Stimulated activated CD8-positive, alpha-beta memory T cell treated with anti-CD3 and anti-CD28 coated beads, Interleukin-2, amount 100 ng/mL, for 1 hour (primary cell): ENCODE measurements at places on chromosomes 2 and 18.

DNA sequence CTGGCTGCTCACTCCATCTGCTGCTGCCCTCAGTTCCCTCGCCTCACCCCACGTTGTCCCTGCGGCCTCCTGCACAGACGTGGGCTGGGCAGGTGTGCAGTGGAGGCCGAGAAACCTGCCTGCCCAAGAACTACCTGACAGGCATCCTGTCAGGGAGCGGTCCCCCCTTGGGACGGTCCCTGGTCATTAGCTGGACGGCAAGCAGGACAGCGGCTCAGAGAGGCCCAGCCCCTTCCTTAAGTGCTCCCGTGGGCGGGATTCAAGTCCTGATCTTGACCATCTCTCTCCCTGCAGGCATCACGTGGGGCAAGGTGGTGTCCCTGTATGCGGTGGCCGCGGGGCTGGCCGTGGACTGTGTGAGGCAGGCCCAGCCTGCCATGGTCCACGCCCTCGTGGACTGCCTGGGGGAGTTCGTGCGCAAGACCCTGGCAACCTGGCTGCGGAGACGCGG lies 11.3 kb downstream of the BOK start:
- DNase-seq = no peak

- DNase-seq = no peak
Observed at GRCh38 chr18:48340560-48340959, 68.6 kb downstream of the ZBTB7C start.

GRCh38 chr2:46954951-46955571 lies 39.5 kb upstream of the MCFD2 start:
- no peak for DNase-seq

DNA sequence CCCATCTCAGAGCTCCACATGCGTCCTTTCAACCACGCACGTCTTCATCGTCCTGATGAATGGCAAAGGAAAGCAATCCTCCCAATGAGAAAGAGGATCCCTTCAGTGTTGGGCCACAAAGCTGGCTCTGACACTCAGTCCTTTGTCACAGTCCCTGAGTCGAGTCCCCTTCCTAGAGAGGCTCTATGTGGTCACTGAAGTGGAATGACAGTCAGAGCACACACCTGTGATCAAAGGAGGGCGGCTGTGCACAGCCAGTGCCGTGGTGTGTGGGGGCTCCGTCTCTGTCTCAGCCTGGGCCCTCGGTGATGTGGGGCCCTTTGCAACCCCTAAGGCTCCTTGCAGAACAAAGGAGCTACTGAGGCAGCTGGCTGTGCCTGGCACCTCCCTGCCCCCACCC lies 157.3 kb upstream of the APCDD1 start:
- DNase-seq = no peak

DNA sequence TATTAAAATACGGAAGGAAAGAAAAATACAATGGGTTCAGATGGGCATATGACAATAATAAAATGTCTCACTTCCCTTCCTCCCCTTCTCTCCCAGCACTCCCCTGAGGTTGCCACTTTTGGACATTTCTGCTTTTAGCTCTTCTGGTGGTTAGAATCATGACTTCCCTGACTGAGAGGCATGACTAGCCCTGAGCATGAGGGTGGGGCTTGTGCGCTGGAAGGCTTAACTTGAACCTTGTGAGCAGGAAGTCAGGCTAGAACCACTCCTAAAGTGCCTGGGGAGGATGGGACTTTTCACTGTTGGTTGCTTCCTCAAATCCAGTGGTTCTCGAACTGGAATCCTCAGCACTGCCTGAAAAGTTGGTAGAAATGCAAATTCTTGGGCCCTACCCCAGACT lies 19.7 kb upstream of the ARHGAP25 start:
- DNase-seq = no peak

DNA sequence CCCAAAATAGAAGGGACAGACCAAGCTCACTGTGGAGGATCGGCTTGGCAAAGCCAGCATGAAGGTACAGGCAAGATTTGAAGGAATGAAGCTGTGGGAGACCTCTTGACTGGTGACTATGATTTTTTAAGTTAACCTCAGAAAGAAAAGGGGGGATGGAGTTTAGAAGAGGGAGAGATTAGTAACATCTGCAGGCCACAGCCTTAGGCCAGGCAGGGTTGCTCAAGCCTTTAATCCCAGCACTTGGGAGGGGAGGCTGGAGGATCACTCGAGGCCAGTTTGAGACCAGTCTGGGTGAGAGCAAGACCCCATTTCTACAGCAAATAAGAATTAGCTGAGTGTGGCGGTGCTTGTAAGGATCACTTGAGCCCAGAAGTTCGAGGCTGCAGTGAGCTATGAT lies 46.6 kb downstream of the ZNF532 start:
- DNase-seq = no peak

GRCh38 chr18:25946540-25946939 lies 143.9 kb downstream of the SS18 start:
- DNase-seq = no peak
